ENCODE measurements at places on chromosomes 3 and 15.

DNA sequence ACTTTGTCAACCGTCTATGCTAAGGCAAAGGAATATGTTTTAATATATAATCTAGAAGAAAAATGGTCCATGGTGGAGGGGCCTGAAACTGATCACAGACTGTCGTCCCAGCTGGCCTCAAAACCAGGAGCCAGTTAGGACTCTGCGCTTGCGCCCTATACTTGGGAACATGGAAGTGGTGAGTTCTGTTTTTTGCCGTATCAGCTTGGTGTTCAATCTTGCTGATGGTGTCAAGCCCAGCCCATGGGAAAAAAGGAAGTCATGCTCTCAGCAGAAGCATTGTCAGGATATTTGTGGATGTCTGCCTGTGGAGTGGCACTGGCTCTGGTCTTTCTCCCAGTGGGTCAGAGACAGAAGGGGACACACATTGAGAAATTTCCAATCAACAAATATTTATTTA, 342.0 kb upstream of the CTDSPL start:
- DNase-seq, result no peak

DNA sequence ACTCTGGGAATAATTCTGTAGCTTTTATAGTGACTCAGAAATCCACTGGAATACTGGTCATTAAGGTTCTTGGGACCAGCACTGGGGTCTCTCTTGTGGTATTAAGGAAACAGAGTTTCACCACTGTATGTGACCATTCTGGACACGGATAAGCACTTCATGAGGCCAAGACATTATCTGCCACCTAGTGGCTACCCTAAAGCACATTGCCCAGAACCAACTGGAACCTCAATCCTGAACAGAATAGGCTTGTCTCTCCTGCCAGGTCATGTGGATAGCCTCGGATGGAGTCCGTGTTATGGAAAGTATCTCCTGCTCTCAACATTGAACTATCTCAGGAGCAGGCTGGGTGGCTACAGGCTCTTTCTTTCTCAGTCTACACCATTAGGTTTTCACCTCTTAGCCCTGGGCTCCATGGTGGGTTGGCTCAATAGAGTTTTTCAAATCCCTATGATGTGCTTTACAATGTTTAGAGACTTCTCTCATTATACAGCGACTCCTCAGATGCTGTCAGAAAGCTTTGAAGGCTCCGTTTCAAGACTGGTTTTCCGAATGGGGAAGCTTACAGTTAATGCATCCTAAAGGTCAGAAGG, 167.6 kb upstream of the ST8SIA2 start:
- peak; percentile 15 for DNase-seq

- no peak for DNase-seq
Observed at GRCh38 chr3:122092460-122093165, 37.5 kb downstream of the CD86 start.

- no peak for DNase-seq
Observed at GRCh38 chr3:180184816-180185215, 148.1 kb upstream of the PEX5L start.

GRCh38 chr3:52752045-52752660, 18.6 kb downstream of the NEK4 start:
- DNase-seq, result no peak

DNA sequence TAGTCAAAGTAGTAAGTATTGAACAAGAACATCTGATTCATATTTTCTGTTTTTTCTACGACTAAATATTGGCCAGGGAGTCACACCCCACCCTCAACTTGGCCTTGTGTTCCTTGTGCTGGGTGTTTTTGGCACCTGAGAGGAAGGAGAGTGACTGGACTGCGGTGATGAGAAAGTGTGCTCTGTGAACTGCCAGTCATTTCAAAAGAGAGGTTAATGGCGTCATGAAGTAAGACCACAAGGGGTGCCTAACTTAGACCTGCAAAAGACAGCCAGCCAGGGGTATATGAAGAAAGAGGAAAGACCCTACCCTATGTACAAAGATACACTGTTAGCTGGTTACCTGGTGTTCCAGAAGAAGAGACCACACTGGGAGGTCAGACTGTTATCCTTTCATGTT, 58.4 kb upstream of the COL8A1 start:
- DNase-seq, result peak; percentile 10

GRCh38 chr3:139480585-139480984, 4.3 kb upstream of the RBP2 start:
- no peak for DNase-seq

DNA sequence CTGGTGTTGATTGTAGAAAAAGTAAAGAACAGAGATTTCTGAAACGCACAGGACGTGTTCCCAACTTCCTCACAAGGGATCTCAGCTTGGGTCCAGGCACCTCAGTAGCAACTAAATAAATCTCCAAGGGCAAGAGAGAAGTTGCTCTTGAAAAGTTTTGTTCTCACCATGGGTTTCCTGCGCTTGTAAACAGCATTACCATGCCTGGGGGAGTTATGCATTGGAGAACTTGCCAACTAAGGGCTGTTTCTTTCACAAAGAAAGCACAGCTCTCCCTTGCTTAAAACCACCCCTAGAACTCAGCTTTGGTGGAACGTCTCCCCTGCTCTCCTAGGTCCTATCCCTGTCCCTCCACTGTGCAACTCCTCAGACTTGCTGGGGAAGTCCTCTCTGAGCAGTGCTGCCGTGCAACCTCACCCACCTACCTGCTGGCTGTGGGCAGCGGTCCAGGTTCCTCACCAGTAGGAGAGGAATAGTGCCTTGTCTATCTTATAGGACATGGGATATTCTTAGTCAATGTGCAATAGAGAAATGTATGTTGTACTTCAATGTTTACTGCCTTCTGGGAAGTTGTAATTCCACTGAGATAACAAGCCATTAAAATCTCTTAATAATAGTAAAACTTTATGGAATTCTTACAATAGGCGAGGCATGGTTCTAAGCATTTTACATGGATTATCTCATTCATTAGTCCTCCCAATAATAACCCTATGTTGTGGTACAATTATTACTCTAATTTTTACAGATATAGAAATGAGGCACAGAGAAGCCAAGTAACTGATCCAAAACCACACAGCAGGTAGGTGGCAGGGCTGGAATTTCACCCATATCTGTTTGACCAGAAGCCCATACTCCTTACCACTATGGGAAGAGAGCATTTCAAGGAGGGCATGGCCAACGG, 51.5 kb downstream of the UMPS start:
- no peak for DNase-seq

GRCh38 chr3:170598091-170598502, 12.2 kb upstream of the SLC7A14 start:
- DNase-seq, result no peak

Measured in GM13977 (cell line).